Fibroblast of pulmonary artery (primary cell): ENCODE measurements at places on chromosomes 13 and 19.

- no peak for DNase-seq
These were observed 37.8 kb upstream of the POP4 start for GRCh38 chr19:29568036-29569025.

- DNase-seq: peak; percentile 76
These were observed at the start of gene CCDC106 for GRCh38 chr19:55647732-55648584. CCDC106 (plus strand) TSS chr19:55648212; CDS start chr19:55649047, 835 bp downstream.

DNA sequence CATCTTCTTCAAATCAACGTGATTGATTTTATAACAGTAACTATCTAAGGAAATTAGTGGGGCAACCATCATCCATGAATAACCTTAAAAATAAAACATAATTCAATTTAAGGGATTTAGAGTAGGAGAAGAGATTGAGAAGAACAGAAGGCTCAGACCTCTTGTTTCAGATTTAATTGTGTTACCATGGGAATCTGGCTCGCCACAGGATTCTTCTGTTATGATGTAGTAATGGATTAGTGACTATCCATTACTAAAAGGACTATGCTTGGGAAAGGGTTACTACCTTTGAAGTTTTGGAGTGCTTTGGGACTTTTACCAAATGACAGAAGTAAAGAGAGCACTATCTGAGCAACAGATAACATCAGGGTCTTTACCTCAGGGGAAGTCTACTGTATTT lies 13.2 kb downstream of the FREM2 start:
- DNase-seq: no peak

DNA sequence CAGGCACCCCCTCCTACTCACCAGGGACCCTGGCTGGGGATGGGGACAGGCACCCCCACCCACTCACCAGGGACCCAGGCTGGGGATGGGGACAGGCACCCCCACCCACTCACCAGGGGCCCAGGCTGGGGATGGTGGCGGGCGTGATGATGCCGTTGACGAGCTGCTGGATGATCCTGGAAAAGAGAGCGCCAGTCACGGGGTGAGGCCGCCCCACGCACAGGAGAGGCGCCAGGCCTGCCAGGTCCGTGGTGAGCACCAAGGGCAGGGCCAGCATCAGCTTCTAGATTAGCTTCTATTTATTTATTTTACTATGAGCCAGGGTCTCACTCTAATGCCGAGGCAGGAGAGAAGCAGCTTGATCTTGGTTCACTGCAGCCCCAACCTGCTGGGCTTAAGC lies 10.4 kb downstream of the FGF22 start:
- no peak for DNase-seq

DNA sequence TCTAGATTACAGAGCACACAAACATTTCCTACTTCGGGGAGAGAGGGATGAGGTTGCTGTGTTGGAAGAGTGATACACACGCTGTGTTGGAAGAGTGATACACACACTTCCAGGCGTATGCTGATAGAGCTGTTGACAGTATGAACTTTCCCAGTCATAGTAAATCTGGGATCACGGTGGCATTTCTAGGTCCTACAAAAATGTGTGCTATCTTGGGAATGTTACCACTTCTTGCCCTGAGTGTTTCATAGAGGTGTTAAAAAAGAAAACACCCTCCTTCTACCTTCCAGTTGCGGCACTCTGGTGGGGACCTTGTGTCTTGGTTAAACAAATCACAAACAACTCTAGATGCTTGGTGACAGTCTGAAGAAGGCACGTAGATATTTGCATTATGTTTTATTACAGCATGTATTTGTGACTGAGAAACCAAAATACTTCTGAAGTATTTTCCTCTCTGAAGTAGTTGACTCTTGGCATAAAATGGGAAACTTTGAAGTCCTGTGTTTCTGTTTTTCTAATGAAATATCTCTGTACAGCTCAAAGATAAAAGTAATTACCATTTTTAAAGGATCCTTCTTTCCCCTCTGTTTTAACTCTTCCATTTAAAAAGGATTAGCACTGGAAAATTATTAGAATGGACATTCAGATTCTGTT lies 52.5 kb downstream of the ARHGAP35 start:
- DNase-seq: no peak

GRCh38 chr19:15287496-15287895 lies 44.8 kb downstream of the BRD4 start:
- no peak for DNase-seq

DNA sequence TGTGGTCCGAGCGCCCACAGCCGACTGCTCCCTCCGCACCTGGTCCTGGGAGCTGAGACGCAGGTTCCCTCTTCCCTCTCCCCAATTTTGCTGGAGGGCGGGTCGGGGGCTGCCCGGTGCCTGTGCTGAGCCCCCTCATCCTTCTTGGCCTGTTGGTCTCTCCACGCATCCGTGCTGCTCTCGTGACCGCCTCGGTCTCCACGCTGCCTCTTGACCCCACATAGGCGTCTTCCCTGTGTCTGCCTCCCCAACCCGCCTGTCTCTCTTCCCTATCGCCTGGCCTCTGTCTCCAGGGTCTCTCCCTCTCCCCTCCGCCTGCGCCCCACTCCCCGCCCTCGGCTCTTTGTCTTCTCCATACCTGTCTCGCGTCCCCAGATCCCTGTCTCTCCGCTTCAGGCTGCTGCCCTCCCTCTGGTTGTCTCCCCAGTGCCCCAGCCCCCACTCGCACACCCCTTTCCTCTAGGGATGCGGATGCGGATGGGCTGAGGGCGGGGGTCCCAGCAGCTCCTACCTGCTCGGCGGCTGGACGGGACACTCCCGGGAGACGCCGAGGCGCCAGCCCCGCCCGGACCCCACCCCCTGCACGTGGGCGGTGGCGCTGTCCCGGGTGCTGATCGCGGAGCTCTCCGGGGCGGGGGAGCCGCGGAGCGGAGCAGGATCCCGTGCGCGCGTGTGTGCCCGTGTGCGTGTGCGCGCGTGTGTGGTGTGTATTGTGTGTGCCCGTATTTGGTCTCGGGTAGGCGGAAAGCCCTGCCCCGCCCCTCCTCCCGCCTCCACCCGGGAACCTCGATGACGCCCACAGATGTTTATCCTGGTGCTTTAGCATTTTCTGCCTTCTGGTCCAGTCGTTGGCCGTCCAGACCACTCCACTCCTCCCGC lies at the start of gene SYT5:
Gene SYT5, minus strand, starts transcription at position 684 of the 879 bp plus-strand sequence. CDS start 1,248 bp downstream, outside the sequence.
- DNase-seq: no peak

DNA sequence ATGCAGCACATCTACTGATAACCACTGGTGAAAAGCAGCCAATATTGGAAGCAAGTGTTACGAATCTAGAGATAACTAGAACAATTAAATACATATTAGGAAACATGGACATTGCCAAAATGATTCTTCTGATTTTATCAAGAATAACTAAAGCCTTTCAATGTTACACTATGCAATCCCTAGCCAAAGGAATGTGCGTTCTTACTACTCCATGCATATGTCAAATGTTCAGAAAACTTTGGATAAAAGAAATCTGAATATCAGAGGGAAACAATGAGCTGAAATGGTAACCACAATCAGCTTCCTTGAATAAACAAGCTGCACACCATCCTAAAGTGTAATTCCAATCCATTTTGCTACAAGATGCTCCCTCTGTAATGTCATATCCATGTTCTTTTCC lies 951 bp upstream of the POSTN start:
- peak; percentile 58 for DNase-seq

DNA sequence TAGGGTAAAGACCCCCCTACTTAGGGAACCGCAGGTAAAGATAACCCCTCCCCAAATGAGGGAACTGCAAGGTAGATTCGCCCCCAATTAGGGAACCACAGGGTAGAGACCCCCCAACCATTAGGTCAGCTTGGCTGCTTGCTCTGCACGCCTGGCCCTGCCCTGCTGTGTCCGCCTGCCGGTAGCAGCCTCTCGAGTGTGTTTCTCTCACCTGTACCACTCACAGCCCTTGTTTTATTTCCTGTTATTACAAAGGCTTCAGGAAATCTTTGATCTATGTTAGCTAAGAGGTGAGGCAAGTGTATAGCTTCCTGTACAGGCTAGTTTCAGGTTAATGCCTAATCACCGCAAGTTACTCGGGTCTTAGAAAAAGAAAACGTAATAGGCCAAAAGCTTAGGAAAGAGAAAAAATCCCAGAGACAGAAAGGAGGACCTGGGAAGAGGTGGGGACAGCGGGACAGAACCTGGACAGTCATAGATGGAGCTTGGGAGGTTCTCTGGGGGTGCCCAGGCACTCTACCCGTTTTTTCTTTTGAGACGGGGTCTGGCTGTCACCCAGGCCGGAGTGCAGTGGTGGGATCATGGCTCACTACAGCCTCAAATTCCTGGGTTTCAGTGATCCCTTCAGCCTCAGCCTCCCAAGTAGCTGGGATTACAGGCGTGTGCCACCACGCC lies 23.1 kb upstream of the EIF3G start:
- DNase-seq: no peak

- no peak for DNase-seq
These were observed 804 bp upstream of the MIER2 start for GRCh38 chr19:345320-345879.

DNA sequence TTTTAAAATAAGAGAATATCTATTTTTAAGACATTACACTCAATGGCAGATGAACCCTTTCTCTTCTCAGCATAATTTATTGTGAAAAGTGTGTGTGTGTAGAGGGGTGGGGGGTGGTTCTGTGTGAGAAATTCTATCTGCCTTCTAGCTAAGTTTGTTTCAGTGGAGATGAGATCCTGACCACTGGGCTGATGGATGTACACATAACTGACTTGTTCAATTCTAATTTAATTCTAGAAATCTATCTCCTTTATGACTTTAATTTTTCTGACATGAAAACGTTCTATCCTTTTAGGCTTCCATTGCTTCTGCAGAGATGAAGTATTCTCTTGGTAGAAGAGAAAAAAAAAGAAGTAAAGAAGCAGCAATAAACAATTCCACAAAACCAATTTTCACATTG lies 891.6 kb downstream of the PCDH9 start:
- DNase-seq: no peak

DNA sequence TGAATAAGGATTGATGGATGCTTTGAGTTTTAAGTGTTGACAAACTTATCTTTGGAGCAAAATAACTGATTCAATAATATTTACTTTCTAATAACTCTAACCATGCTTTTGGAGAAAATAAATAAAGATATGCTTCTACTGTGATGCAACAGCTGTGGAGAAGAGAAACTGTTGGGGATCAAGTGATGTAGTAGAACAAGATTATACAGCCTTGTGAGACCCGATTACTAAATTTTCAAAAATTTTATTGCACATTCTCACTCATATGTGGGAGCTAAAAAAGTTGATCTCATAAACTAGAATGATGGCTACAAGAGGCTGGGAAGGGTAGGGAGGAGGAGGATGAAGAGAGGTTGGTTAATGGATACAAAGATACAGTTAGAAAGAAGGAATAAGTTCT lies 85.5 kb upstream of the OXGR1 start:
- DNase-seq: no peak

DNA sequence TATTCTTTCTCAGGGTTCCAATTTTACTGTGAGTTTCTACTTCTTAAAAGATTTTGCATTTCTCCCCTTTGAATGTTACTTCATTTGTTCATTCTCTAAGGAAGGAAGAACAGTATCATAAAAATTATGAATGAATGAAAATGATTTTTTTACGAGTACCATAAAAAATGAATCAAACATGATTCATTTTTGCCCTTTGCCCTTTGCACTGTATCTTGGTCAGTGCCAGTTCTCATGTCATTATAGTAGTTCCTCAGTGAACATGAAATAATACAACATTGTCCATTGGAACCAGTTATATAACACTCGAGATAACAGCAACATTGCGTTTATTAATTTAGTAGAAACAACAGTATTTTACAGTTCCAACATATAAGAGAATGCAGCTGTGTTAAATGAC lies 28.8 kb downstream of the FLT1 start:
- no peak for DNase-seq

- DNase-seq: peak; percentile 77
These were observed 31.7 kb downstream of the BRD4 start for GRCh38 chr19:15300533-15301197.

DNA sequence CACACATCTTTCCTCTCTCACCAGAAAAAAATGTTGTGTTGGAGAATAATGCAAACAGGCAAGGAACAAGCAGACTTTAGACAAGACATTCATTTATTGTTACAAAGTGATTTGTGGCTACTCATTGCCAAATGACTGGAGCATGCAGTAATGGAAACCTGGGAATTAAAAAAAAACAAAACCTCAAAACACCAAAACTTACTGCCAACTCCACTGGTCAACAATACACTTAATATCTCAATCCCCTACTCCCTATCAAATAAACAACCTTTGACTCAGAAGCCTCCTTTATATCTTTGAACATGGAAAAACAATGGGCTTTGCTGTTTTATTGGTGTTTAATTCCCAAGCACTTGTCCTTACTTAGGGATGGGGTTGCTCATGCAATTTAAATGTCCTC lies 112.8 kb downstream of the POSTN start:
- DNase-seq: peak; percentile 46

DNA sequence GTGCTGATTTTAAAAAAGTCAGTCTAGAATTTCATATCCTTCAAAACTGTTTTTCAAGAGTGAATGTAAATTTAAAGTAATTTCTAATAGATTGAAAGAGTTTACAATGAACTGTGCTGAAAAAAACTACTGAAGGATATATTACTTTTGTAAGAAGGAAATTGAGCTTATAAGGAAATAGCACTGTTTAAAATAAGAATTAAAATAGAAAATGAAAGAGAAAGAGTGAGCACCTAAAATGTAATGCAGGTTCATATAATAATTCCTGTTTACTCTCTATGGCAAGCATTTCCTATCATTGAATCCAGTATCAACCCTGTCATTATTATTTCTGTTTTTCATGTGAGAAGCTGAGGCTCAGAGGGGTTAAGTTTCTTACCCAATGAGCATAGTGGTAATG lies 57.3 kb downstream of the AKAP11 start:
- no peak for DNase-seq

- peak; percentile 95 for DNase-seq
These were observed at the start of gene ICAM1 for GRCh38 chr19:10270616-10271394. ICAM1 (plus strand) TSS chr19:10271120; CDS start chr19:10271160, 40 bp downstream.

GRCh38 chr19:18397242-18398202 lies at the start of gene LRRC25:
LRRC25 (minus strand) TSS chr19:18397622; CDS start chr19:18396963, 659 bp downstream.
- no peak for DNase-seq
